ENCODE measurements at places on chromosomes 12 and 14.
A peak's percentile ranks its signal among the peaks of the same experiment; 100 is the strongest.

DNA sequence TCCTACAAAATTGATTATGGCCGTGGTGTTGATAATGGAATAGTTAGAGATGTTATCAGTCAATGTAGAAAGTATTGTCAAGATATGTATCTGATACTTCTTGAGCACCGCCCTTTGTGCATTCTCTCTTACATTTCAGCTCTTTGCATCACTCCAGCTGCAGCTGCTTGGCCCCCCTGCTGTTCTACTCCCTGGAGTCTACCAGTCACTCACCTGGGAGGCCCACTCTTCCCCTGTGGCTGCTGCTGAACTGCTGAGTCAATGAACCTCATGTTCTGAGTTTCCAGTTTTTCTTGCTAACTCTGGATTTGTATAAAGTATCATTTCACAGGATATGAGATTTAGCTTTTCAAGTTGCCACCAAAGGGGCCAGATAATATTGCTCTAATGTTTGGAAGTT is 312.8 kb upstream of the SLC16A7 start:
- DNase-seq = no peak

GRCh38 chr14:105865266-105865903 is 339.0 kb downstream of the TMEM121 start:
- DNase-seq = no peak

DNA sequence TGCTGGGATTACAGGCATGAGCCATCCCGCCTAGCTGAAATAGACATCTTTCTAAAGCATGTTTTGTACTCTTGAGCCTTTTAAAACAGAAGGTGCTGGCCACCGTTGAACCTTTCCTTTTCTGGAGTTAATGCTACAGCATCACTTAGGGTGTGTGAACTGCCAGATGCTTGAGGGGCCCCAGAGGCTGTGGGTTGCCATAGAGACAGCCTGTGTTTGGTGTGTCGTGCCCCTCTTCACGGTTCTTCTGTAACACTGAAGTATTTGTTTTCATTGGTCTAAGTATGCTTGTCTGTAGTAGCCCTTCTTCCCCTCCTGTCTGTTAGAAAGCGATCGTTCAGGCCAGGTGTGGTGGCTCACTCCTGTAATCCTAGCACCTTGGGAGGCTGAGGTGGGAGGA is 30.8 kb downstream of the PLEKHG3 start:
- no peak for DNase-seq

DNA sequence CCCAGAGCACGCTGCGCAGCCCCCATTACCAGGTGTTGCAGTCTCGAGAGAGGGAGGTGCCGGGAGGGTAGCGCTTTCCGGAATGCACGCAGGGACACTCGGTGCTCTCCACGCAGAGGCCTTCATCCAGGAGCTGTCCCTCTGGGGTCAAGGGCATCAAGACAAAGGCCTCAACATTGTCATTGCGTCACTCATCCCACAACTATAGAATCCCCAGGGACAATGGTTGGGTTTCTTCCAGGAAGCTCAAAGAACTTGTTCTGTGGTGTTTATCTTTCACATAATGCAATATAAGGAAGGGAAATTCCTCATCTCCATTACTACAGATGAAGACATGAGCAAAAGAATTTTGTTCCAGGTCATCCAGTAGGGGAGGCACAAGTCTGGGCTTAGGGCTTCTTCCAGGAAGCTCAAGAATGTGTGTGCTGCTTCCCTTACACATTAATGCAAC is 52.1 kb downstream of the VWF start:
- DNase-seq = no peak

DNA sequence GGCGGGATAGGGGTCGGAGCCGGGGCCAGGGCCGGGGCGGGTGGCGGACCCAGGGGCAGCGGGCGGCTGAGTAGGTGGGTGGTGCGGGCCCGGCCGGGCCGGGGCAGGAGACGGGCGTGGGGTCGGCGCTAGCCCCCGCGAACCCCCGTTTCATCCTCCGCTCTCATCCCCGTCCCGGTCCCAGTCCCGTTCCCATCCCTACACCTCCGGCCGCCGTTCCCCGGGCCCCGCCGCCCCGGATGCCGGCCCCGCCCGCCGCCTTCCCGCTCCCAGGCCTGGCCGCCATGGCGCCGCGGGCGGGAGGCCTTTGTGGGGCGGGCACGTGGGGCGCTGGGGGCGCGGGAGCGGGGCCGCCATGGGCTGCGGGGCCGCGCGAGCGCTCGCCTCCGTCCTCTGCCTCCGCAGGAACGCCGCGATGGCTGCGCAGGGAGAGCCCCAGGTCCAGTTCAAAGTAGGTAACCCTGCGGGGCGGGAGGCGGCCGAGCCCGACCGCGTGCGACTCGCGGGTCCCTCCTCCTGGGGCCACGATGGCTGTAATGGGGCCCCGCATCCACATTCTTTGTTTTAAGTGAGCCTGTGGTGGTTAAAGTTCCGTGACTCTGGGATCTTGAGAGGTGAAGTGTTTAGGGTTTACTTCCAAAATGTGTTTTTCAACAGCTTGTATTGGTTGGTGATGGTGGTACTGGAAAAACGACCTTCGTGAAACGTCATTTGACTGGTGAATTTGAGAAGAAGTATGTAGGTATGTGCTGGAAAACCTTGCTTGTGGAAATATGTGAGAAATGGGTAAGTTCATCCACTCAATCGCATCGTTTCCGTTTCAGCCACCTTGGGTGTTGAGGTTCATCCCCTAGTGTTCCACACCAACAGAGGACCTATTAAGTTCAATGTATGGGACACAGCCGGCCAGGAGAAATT is 572 bp downstream of the RAN start:
- peak; percentile 26 for DNase-seq

DNA sequence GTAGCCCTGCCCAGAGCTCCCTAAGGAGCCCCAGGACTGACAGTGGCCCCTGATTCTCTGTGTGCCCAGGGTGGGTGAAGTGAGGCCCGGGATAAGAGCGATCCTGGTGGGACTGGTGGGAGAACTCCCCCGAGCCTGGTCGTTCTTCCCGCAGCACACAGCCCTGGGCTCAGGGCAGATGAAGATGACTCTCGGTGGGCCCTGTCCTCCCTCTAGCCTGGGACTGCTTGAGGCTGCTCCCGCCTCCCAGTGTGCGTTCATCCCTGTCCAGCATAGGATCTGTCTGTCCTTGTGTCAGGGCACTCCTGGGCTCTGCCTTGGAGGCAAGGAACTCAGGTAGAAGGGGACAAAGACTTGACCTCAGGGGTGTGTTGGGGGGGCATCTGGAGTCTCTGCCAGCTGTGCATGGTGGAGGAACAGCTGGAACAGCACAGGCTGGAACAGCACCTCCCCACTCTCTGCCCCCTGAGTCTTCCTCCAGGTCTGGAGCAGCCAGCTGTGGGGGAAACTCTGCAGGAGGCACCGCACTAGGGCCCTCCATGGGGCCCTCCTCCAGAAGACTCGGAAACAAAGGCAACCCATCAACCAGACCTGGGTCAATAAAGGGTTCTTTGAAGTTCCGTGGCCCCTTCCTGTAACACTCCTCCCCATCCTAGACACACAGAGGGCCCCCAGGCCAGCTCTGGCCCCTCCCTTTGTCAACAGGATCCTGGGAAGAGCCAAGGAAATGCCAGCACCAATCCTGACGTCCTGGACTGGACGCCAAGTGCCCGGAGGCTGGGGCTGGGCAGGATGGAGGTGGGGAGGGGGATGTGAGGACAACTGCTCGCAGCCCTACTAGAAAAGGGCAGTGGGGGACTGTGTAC is 15.9 kb downstream of the FAIM2 start:
- no peak for DNase-seq

DNA sequence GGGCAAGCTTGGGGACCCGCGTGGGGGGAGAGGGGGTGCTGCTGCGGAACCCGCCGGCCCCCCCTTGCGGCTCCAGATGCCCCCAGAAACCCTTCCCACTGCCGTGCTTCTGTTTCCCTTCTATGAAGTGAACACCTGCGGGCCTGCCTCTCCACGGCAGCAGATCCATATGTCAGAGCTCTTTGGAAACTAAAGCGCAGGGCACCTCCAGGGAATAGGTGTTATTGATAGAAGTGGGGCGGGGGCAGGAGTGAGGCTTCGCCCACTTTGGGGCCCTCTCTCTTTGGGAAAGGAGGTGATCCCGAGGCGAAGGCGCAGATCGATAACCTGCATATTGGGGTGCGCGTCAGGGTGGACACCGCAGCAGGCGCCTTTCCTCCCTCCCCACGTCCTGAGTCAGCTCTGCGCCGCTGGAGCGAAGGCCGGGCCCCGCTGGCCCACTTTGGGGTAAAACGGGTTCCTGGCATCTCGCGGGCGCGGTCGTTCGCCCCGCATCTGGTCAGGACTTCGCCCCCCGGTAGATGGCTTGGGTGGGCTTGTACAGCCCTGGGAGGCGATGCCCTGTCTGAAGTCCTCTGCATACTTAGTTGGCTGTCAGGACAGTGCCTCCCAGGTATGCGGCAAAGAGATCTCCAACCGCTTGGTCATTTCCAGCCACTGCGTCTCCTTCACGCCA is 524 bp downstream of the KMT5A start:
- DNase-seq = no peak

- no peak for DNase-seq
These were observed 120.5 kb downstream of the TBC1D30 start for GRCh38 chr12:64944966-64945365.

DNA sequence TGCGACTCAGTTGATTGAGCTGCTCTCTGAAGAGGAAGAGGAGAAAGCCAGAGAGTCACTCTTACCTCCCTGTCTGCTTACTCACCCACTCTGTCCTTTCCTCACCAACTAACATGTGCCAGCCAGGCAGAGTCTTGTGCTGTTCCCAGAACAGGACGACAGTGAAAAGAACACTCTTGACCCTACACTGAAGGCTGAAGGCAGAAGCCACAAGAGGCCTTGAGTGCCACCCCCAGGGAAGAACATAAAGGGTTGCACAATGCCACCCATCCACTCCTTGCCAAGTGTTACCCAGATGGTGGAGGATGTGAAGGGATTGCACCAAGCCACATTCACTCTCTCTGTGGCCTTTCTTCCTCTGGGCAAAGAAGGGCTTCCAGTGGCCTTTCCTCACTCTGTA is 12.8 kb downstream of the ABHD4 start:
- DNase-seq = no peak

GRCh38 chr14:58865514-58866281 is 227.9 kb downstream of the DACT1 start:
- no peak for DNase-seq

DNA sequence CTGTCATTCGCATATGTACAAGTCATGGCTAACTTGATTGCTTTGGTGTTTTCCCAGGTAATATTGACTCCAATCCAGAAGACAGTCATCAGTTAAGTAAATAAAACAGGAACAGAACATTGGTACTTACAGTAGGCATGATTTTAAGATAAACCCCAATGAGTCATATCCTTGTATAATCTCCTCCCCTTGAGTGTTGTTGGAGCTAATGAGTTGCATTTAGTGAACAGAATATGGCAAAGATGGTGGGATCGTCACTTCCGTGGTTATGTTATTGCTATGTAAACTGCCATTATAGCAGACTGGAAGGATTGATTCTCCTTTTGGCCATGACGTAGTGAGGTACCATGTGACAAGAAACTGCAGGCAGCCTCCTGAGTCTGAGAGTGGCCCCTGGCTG is 102.2 kb downstream of the TMX1 start:
- DNase-seq = no peak

DNA sequence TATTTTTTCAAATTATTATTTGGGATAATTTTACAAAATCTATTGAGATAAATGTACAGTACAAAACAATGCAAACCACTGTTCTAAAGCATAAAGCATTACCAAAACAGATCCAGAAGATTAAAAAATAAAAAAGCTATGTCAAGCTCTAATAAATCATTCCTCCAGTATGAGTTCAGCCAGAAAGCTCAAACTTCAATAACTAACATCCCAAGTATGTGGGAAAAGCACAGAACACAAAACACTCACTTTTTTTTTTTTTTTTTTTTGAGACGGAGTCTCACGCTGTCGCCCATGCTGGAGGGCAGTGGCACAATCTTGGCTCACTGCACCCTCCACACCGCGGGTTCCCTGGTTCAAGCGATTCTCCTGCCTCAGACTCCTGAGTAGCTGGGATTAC is 11.3 kb downstream of the SAV1 start:
- no peak for DNase-seq

- no peak for DNase-seq
These were observed 249.3 kb upstream of the AVPR1A start for GRCh38 chr12:63400318-63400717.

DNA sequence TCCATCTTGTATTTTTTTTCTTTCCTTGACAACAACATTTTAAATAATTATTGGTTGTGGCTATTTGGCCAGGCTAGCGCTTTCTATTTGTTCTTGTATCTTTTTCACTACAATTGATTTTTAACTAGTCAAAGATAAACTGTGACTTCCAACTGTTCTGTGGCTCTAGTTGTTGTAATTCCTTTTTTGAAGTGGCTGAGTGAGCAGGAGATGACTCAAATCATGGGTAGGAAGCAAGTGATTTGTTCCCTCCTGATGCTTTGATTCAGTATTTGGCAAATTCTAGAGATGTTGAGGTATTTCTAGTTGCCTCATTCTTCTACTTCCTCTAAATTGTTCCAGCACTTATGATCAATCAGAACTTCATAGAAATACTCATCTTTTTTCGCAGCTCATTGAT is 633.5 kb downstream of the RERGL start:
- no peak for DNase-seq

GRCh38 chr14:63951021-63951420 is 98.2 kb downstream of the SYNE2 start:
- DNase-seq = no peak

GRCh38 chr14:53655080-53655785 is 301.4 kb downstream of the BMP4 start:
- DNase-seq = no peak

- DNase-seq = no peak
These were observed 1092.8 kb upstream of the SEL1L start for GRCh38 chr14:82626156-82627066.

GRCh38 chr12:116892349-116893140 is 11.3 kb upstream of the HRK start:
- no peak for DNase-seq

GRCh38 chr12:53180931-53181645 is 363 bp upstream of the CSAD start:
- DNase-seq = peak; percentile 80

GRCh38 chr12:8821591-8821990 is 830 bp upstream of the A2ML1 start:
- DNase-seq = no peak

GRCh38 chr12:88764781-88765480 is 184.7 kb upstream of the KITLG start:
- no peak for DNase-seq

GRCh38 chr12:123105211-123105826 is 45.6 kb downstream of the PITPNM2 start:
- DNase-seq = no peak

Measured in CD4-positive, alpha-beta T cell treated with Interleukin-2 at 100 ng/mL for 4 hours (primary cell).